ENCODE measurements at places on chromosomes 1 and 21. TPM values are rescaled to one million over a fixed set of nuclear protein-coding genes. Genes with fewer than 3 reads are reported as not detected.

Gene CLDN17
- not detected for total RNA-seq

Gene ADAMTSL4
- 38.5 TPM for total RNA-seq

Gene CATSPERE
- total RNA-seq: 1.2 TPM

Gene TMEM81
- 2.2 TPM for total RNA-seq

Gene CD84
- total RNA-seq: 3.2 TPM

Gene TNFRSF9
- total RNA-seq: 0.03 TPM

All from left lobe of liver (tissue), 2 donors.